ENCODE measurements at places on chromosomes 12 and 14.

GRCh38 chr14:52106840-52107239 lies 38.0 kb upstream of the NID2 start:
- no peak for DNase-seq

GRCh38 chr12:73181244-73181643 lies 909.1 kb downstream of the TRHDE start:
- no peak for DNase-seq

GRCh38 chr14:102606296-102606695 lies 13.8 kb downstream of the RCOR1 start:
- no peak for DNase-seq

DNA sequence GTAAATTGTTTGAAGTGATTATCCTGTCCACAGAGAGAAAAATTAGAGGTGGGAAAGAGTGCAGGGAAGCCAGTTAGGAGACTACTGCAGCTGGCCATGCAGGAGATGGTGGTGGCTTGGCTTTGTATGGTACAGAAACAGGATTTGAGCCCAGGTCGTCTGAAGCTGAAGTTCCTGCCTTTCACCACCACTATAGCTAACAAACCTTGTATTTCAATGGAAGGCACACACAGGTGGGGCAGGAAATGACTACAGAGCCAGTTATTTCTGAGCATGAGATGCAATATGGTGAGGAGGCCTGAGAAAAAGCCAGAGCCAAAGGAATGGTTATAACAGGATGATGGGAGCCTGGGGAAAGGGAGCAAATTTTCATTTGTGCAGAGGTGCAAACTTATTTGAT lies 103.9 kb downstream of the BTG1 start:
- no peak for DNase-seq

DNA sequence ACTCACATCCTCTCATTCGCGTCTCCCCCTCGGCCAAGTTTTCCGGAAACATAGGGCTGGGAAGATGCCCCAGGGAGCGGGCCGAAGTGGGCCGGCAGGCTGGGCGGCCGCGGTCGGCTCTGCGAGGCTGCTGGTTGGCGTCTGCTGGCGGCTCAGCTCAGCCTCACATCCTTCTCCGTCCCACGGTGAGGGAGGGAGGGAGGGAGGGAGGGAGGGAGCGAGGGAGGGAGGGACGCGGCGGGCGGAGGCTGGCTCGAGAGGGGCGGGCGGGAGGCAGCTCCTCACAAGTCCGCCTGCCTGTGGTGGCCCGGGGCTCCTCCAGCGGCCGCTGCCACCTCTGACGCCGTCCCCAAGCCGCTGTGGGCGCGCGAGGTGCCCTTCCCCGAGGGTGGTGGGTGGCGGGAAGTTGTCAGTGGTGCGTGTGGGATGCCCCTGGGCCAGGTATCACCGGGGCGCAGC lies 93.8 kb downstream of the RFLNA start:
- peak; percentile 24 for DNase-seq

GRCh38 chr14:50599700-50600444 lies 39.9 kb downstream of the ATL1 start:
- no peak for DNase-seq

- DNase-seq = no peak
Observed at GRCh38 chr14:68695856-68696255, 97.0 kb downstream of the ZFP36L1 start.

DNA sequence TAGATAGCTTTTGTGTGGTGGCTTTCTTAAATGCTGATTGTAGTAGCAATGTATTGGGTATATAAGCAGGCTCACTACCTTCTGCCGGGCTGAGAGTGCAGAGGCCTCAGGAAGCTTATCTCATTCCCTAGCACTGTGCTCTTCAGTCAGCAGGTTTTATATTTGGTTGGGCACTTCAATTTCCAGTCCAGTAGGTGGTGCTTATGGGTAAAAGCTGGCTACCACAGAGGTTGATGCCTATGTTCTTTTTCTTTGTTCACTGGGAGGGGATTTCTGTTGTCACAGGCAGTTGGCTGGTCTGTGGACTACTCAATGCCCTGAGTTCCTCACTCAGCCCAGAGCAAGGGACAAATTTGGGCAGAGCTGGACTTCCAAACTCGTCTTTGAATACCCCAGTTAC lies 43.0 kb upstream of the GLIPR1 start:
- DNase-seq = no peak

DNA sequence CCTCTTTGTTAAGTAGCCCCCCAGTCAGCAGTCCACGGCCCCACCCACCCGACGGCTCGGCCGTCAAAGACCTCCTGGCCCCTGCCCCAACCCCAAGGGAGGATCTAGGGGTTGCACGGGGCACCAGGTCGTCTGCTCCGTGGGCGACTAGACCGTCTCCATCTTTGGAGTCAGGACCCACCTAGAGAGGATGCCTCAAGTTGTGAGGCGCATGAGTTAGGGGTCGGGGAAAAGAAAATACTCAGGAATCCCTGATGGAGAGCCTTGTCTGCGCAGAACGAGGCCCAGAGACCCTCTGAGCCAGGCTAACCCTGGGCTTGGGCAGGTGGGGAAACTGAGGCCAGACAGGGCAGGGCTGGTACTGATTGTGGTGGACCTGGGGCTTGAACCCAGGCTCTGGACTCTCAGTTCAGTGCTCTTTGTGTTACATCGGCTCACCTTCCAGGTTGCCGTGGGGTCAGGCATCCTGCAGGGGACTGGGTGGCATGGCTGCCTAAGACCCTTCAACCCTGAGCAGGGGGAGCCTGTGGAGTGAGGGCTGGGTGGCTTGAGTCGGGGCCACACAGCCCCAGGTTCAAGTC lies 839 bp downstream of the OTUB2 start:
- no peak for DNase-seq

GRCh38 chr12:59820594-59821011 lies 224.8 kb downstream of the SLC16A7 start:
- DNase-seq = no peak

GRCh38 chr14:65131301-65131701 lies 29.0 kb upstream of the MAX start:
- DNase-seq = no peak

- no peak for DNase-seq
Observed at GRCh38 chr12:77007476-77007875, 57.9 kb downstream of the E2F7 start.

DNA sequence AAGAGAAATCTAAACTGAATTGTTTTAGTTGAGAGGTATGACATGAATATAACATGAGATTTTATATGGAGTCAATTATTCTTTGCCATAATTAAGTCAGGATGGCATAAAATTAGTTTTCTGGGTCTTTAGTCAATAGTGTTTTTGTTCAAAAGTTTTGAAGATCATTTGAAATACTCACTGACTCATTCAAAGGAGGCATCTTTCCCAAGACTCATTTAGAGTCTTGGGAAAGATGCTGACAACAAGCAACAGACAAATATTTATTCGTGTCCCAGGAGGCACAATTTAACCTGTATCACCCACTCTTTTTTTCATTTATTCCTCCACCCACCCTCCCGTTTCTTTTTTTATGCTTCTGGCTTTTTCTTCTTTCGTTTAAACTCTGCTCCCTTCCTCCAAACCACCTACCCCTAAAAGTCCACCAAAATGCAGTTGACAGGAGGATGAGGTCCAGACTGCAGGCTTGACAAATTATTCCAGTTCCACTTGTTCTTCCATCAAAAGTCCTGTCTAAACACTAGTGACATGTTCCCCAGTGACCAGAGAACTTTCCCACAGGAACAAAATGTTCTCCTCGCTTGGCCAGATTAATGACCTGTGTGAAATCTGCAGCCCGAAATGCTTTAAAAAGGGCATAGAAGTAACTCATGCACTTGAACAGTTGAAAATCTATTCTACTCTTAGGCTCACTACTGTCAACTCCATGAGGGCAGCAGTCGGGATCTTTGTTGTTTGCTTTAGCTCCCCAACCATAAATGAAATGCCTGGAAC lies 43.3 kb upstream of the CSRP2 start:
- no peak for DNase-seq

- no peak for DNase-seq
Observed at GRCh38 chr14:101006008-101006407, 102.5 kb upstream of the RTL1 start.

DNA sequence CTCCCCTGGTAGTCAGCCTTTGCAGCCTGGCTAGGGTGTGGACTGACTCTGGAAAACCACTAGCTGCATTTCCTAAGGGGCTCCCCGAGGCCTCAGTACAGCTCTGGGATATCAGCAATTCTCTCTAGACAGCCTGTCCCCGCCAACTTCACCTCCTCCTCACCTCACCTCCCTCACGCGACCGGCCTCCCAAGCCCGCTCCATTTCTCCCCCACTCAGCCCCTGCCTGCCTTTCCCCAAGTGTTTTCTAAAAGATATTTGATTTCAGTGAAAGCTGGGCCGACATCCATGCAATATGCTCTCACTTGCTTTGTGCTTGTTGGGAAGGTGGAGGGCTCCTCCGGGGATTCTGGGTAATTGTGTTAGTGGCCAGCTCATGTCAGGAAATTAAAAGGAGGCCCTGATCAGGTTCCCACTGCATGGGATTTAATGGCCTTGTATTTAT lies 91.8 kb downstream of the ESRRB start:
- no peak for DNase-seq

DNA sequence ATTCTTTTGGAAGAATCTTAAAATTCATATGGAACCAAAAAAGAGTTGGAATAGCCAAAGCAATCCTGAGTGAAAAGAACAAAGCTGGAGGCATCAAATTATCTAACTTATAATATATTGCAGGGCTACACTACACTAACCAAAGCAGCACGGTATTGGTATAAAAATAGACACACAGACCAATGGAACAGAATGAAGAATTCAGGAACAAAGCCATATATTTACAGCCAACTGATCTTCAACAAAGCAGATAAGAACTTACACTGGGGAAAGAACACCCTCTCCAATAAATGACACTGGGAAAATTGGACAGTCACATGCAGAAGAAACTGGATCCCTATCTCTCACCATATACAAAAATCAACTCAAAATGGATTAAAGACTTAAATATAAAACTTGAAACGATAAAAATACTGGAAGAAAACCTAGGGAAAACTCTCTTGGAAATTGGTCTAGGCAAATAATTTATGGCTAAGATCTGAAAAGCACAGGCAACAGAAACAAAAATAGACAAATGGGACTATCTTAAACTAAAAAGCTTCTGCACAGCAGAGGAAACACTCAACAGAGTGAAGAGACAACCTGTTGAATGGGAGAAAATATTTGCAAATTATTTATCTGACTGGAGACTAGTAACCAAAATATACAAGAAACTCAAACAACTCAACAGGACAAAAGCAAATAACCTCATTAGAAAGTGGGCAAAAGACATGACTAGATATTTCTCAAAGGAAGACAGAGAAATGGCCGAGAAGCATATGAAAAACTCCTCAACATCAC lies 286.3 kb downstream of the ITPR2 start:
- no peak for DNase-seq

DNA sequence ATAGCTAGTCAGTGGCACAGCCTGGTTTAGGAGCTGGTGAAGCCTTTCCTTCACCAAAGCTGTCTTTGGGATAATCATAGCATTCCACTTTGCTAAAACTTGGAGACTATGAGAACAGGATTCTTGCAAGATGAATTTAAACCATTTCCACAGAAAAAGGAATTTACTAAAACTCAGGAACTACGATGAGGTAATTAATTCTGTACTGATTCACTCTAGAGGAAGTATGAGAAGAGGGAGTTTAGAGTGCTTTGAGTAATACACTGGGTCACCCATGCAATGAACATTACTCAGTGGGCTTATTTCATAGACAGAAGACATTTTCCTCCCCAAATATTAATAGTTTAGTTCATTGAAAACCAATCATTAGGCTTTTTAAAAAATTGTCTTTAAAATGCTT lies 73.0 kb downstream of the RMST start:
- DNase-seq = no peak

GRCh38 chr12:42987216-42987650 lies 397.7 kb upstream of the PRICKLE1 start:
- no peak for DNase-seq

GRCh38 chr12:54956818-54957641 lies 27.5 kb downstream of the TESPA1 start:
- DNase-seq = no peak

- no peak for DNase-seq
Observed at GRCh38 chr12:4435537-4435936, 10.1 kb downstream of the FGF6 start.

DNA sequence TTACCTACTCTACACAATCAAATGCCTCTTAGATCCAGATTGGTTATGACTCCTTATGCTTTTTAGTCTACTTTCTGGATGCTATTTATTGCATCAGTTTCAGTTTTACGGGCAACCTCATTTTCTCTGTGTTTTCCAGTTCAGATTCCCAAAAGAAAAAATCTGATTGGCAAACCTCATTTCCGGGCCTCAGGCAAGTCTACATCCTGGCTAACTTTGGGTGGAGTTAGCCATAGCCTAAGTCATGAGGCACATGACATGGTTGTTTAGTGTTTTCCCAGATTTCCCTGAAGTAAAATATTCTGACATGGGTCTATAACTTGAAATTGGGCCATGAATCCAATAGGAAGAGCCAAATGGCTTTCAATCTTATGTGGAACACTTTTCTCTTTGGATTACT lies 339.7 kb downstream of the NUAK1 start:
- no peak for DNase-seq

GRCh38 chr12:126117502-126117901 lies 1052.3 kb downstream of the AACS start:
- no peak for DNase-seq

GRCh38 chr12:26567126-26567525 lies 265.9 kb downstream of the ITPR2 start:
- DNase-seq = no peak

GRCh38 chr12:132150780-132151144 lies 6.5 kb downstream of the NOC4L start:
- DNase-seq = no peak

DNA sequence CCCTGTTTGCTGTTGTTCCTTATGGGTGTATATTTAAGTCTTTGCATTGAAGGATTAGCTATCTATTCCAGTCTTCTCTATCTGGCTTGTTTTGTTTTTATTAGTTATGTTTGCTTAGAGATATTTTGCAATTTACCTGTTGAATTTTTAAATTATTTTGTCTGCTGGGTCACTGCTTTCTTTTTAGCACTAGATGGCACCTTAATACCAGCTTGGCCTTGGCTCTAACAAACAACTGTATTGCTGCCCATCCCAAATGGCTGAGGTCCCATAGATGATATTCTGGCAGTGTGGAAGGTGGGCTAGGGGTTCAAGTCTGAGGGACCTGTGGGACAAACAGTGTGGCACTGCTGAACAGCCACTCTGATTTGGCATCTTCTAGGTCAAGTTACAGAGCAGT lies 144.0 kb upstream of the FBXO33 start:
- DNase-seq = no peak

DNA sequence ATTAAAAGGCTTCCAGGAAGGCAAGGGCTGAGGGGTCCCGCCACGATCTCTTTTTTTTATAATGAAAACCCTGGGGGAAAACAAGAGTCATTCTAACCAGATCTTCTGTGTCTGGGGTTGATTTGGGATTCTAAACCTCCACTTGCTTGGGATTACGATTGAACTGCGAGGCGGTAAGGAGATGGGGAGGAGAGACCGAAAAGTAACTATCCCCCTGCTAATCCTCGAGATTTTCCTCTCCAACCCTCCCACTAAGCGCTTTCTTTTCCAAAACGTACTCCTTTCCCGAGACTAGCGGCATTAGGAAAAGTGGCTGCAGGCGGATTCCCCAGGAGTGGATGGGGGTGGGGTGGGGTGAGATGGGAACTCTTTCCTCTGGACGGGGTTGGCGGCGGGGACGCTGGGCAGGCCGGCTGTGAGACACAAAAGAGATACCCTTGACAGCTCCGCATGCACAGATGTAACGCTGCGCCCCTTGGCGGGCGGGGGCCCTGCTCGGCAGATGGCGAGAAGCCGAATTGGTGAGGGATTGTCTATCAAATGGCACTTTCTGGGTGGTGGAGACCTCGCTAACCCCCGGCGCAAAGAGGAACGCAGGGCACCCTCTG lies 830 bp upstream of the SRRM4 start:
- no peak for DNase-seq
